NCI-H1436 (cell line): ENCODE measurements at places on chromosomes 6 and 20.

DNA sequence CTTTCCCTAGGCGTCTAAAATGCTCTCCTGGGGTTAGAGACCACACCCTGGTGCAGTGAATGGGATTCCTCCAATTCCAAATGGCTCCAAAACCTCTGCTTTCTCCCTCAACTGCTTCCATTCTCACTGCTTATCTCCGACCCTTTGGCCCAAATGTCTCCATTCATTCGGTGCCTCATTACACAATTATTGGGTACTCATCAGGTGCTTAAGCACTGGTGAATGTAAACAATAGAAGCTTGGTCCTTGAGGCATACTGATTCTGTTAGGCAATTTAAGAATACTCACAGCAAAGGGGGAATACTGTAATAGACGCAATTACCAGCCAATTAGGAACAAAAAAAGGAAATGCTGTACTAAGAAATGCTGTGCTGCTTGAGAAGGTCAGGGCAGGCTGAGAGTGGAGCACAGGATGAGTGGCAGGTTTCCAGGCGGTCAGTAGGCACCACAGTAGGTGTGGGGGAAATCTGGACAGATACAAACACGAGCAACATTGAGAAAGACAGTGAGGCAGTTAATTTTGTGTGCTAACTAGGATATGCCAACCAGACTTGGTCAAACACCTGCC lies 23.0 kb downstream of the GMDS start:
- peak; percentile 67 for DNase-seq

DNA sequence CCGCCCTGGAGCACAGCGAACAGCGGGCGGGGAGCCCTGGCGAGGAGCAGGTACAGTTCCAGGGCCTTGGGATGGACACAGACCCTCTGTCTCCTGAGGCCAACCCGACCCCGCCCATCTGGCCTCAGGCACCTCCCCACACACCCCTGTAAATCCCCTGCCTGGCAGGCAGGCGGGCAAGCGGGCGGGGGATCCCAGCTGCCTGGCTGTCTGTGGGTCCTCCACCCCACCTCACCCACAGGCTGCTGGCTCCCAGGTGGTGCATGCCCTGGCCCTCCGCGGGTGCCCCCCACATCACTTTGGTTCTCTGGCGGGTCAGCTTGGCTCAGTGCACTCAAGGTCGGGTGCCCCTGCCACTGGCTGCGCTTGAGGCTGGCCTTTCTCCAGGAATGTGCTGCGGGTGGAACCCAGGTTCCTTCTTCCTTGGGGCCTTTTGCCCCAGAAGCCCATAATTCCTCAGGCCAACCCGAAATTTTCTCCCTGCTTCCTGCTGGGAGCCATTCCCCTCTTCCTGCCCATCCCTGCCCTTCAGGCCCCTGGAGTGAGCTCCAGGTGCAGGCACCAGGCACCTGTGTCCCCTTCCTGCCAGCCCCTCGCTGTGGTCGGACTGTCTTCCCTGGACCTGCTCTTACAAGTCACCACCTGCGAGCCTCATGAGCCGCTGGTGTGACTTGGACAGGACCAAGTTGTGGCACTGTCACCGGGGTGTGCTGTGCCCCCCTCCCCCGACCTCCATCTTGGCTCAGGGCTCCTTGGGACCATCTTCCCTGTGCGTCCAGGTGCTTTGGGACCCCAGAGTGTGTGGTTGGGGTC lies 5.3 kb upstream of the TNFRSF6B start:
- DNase-seq = no peak

DNA sequence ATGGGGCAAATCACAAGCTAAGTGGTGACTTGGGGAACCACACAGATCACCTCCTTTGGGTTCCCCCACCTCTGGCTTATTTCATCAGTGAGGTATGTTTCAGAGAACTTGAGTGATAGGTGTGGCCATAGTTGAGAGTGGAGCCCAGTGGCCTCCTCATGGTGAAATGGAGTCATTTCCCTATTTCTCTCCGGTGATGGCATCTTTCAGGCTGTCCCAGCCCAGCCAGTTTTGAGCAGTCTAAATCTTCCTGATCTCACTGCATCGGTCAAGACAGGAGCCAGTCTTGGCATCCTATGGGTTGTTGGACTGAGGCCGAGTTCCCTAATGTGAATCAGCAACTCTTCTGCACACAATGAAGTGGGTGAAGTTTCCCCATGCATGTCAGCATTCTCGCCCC lies 132.4 kb downstream of the EYA2 start:
- DNase-seq = no peak

GRCh38 chr20:24468401-24469115 lies 871 bp upstream of the SYNDIG1 start:
- DNase-seq = no peak

DNA sequence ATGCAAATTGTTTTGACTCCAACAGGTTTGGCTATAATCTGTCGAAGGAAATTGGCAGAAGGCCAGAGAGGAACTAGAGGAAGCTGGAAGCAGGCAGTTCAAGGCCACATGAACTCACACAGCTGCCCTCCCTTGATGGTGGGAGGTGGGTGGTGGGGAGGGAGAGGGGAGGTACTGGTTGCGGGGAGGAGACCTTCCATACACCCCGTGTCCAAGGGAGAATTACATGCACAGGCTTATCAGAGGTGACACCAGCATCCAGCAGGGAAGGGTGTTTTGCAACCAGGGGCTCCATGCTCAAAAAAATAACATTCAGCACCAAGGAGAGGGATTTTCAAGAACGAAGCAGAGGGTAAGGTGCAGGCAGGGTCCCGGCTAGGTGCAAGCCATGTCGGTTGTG lies 9.1 kb downstream of the PRND start:
- DNase-seq = no peak

GRCh38 chr20:32482442-32483261 lies 102.5 kb downstream of the NOL4L start:
- DNase-seq = no peak

DNA sequence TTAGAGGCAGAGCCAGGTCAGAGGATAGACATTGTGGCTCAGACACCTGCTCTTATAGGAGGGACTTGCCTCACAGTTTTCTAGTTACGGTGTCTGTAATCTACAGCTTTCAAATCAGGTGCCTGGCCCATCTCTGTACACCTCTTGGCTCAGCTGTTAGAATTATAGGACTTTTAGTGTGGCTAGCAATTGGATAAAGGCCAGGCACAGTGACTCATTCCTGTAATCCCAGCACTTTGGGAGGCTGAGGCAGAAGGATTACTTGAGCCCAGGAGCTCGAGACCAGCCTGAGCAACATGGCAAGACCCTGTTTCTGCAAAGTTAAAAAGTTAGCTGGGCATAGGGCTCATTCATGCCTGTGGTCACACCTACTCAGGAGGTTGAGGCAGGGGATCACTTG lies 20.0 kb downstream of the BRPF3 start:
- no peak for DNase-seq

DNA sequence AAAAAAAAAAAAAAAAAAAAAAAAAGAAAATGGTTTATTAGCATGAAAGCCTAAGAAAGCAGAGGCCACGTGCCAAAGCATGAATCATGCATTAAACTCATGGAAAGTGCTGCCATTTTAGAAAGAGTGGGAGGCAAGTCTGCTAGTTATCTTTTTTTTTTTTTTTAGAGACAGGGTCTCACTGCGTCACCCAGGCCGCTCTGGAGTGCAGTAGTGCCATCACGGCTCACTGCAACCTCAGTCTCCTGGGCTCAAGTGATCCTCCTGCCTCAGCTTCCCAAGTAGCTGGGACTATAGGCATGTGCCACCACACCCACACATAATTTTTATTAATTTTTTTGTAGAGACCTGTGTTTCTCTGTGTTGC lies 5.2 kb downstream of the VWA7 start:
- DNase-seq = no peak

GRCh38 chr20:23114018-23114417 lies 27.9 kb upstream of the CD93 start:
- DNase-seq = no peak

GRCh38 chr6:112576423-112576822 lies 229.3 kb downstream of the RFPL4B start:
- DNase-seq = no peak

DNA sequence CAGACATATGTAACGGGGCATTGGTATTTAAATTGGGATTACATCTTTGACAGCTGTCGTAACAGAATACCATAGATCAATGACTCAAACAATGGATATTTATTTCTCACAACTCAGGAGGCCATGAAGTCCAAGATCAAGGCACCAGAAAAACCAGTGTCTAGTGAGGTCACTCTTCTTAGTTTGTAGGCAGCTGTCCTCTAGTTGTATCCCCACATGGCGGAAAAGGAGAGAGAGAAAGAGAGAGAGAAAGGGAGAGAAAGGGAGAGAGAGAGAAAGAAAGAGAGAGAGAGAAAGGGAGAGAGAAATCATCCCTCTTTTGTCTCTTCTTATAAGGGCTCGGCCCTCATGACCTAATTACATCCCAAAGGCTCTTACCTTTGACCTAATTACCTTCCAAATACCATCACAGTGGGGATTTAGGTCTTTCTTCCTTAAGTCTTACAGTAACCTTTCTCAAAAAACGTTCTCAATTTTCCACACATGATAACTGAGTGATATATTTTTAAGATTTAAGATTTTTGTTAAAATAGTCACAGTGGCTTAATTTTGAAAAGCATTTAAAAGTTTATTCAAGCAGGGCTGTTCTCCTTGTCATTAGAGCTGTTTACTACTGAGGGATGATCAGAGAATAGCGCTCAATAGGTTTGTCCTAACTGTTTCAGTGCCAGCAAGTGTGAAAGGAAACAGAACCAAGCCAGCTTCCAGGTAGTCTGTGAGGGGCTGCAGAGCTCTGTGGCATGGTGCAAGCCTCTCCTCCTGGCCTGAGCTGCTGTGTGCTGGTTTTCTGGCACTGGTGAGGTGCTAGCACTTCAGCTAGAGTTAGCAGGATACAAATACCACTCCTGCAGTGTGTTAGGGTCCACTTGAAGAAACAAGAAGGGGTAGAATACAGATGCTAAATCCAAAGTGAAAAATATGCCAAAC lies 79.0 kb downstream of the IMPG1 start:
- DNase-seq = no peak

DNA sequence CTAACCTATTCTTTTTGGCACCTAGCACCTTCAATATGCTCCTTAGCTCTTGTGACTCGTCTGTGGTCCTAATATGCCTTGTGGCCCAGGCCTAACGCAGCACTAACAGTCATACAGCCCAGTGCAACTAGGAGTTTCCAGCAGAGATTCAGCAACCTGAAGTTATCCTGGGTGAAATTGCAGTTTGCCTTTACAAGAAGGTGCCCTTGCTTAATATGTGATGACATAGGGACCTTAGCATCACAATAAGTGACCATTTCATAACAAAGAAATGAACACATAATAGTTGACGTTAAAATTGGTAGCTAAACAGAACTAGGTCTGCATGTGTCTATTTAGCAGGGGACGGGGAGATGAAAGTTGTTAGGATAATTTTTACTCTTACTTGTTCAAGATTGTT lies 10.1 kb downstream of the FIG4 start:
- DNase-seq = no peak
